ENCODE measurements at places on chromosomes 5 and 9. TPM values are rescaled to one million over a fixed set of nuclear protein-coding genes. Genes with fewer than 3 reads are reported as not detected.
A peak's percentile ranks its signal among the peaks of the same experiment; 100 is the strongest.

Gene ITGA2
- total RNA-seq: 0.31 TPM

Gene GDA
- 0.05 TPM for total RNA-seq

Gene CEL
- total RNA-seq: 0.67 TPM

Gene PCDHGA10
- total RNA-seq: 32.1 TPM

Gene BTNL8
- not detected for total RNA-seq

- no peak for DNase-seq
Measured at GRCh38 chr5:151047814-151048425, 27.5 kb downstream of the GPX3 start.

- DNase-seq: no peak
Measured at GRCh38 chr9:94717761-94718160, 8.7 kb upstream of the AOPEP start.

DNA sequence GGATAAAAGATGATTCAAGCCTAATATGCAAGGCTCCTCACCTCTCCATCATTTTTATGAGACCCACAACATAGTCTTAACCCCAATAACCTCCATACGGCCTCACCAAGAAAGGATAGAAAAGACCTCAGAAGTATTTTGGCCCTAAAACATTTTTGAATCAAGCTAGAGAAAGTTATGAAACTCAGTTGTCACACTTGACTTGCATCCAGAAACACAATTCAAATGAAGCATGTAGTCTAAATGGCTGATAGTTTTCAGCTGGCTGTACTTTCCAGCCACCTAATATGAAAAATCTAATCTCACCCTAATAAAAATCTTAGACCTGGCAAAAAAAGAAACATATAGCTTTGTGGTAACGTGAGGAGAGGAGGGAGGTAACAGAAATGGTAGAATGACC lies 116.1 kb downstream of the ARL15 start:
- DNase-seq: no peak

- DNase-seq: no peak
Measured at GRCh38 chr5:39941416-39941815, 516.6 kb upstream of the DAB2 start.

DNA sequence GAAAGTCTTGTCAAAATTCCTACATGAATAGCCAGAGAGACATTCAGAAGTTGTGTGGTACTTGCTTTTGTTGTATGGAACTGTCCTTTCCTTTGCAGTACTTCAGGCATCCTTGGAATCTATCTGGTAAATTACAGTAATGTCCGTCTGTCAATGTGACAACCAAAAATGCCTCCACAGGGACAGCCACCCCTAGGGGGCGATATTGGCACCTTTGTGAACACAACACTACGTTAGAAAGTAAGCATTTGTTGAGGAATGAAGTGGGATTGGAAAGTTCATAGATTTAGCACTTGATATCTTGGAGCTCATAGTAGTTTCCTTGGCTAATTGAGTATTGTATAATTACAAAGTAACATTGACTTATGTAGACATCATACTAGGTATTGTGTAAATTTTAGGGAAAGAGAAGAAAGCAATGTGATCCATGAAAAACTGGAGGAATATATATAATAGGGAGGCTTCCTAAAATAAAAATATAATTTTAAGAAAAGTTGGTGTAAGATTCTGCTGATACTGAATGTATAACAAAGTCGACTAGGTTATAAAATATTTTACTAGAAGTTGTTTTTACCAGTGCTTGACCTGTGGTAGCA lies 32.7 kb downstream of the TMEFF1 start:
- DNase-seq: peak; percentile 83

DNA sequence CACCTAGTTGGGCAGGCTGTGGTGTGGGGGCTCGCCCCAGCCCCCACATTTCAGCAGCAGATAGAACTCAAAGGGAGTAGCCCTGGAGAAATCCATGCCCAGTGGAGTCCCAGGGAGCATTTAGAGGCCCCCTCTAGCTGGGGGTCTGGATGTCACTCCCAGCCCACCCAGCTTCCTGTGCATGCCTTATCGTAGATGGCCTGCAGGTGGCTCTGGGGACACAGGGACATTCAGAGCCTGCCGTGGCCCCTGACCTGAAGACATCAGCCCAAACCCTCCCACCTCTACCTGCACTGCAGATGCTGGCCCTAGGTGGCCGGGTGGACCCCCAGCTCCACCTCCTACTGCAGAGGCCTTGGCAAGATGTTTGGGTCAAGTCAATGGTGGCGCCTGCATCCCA lies 49.0 kb upstream of the LMX1B start:
- no peak for DNase-seq

DNA sequence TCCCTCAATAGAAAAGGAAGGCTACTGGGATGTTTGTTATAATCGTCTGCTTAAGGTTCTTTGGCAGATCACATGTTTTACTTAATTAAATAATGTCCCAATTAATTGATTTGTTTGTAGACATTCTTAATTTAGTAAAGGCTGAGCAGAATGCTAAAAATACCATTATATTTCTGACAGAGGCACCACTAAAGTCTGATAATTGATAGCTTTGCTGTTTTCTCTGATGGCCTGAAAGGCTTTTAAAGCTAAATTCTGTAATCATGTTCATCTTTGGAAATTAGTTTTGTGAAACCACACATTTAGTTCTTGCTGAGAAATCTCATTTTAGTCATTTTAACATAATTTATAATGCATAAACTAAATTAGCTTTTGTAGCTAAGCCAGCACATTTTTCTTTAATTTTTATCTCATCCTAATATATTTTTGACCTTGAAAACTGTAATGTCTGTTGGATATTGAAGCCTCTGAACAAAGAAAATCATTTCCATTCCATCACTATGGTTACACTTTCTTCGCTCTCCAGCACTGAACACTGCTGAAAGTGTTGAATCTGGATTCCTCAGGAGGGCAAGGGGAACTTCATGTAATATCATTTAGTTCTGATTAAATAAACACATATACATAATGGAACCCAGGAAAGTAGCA lies 329.4 kb downstream of the ELAVL2 start:
- DNase-seq: no peak

GRCh38 chr5:150411245-150411979 lies 1.3 kb downstream of the CD74 start:
- DNase-seq: no peak

- DNase-seq: no peak
Measured at GRCh38 chr9:77965445-77966123, 66.0 kb downstream of the GNAQ start.

DNA sequence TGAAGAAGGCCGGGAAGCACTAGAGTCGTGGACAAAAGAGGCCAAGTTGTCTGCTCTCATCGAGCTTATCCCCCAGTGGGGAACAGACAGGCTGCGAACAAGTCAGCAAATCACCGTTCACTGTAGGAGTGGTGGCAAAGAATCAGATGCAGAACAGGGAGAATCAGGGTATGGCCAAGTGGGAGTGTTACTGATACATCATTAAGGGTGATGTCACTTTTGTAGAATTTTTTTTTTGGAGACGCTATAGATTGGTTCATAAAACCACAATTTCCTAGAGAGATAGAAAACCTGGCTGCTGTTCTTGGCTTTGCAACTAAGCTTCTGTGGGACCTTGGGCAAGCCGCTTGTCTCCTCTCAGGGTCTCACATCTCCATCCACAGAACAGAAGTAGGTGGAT lies 21.3 kb downstream of the SPRY4 start:
- DNase-seq: no peak

DNA sequence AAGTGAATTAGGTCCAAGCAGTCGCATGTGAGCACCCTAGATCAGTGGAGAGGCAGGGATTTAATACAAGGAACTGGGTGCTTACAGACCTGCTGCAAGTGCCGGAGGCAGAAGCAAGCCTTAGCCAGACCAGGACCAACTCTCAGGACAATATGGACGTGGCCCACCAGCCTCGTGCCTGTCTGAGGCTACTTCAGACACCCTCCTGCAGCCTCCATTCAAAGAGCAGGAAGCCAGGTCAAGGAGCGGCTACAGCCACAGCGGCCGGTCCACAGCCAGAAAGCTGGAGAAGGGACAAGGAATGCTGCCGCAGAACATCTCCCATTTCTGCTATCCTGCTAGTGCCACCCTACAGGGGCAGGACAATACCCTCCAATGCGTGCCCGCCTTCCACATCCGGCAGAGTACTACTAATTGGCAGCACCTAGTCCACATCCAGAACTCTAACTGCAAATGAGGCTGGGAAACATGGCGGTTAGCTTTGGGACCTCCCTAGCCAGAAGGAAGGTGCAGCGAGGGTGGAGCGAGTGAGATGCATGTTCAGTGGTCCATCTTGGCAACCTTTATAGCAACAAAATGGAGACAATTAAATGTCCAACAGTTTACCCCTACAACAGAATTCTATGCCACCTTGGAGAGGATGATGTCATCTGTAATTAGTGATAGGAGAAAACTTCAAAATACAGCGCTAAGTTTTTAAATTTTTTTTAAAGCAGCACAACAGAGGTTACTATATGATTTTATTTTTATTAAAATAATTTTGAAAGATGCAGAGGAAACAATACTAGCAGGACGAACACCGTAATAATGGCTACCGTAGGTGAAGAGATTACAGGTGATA lies 1.0 kb upstream of the ALDH1B1 start:
- no peak for DNase-seq

GRCh38 chr5:7610531-7611177 lies 214.7 kb downstream of the ADCY2 start:
- DNase-seq: no peak

DNA sequence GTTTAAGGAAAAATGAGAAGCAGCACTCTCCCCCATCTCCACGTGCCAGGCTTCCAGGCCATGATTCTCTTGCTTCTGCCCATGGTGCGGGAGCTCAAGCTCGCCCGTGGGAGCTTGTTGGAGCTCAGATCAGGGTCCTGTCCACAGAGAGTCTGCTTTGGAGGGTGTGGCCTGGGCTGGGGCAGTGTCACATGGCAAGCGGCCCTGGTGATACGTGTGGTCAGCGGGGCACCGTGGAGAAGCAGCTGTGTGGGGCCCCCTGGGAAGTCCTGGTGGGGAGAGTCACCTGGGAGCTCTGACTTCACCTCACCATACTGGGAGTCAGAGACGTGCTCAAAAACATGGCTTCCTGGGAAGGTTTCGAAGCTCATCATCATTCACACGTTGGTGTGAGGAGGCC lies 275.3 kb downstream of the GADD45G start:
- DNase-seq: no peak

DNA sequence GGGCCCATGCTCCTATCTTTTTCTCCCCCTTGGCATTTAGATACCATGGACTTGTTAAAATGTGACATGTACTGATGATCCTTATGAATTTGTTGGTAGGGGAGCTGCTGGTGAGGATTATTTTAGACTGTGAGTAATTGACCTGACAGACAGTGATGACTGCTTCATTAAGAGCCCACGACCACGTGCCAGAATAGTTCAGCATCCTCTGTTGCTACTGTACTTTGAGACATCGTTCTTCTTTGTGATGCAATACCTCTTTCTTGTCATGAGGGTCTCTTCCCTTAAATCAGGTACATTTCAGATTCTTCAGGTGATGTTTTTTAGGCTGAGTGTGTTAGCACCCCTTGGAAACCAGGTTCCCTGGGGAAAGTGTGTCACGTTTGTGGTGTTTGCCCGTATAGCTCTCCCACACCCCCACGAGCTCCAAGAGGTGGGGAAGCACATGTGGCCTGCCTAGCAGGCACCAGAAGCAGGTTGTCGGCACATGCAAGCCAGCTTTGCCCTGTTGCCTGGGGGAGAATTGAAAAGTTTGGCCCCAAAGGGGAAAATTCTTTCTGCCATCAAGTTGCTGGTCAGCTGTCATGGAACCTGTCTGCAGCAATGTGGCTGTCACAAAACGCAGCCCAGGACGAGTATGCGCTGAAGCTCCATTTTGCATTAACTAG lies 25.1 kb downstream of the QRFP start:
- DNase-seq: peak; percentile 68

DNA sequence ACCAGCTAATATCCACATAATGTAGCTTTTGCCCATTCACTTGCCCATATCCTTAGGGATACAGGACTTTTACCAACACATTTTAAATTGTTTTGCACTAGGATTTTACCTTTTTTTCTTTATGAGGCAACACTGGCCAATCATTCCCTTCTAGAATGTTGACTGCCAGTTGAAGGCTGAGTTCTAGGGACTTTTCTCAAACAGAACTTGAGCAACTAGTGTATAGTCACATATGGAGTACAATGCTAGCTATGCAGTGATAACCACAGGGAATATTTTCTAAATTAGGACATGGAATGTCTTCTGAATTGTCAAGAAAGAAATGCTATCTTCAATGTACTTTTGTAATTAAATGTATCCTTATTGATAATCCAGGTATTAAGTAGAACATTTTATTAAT lies 133.6 kb downstream of the OXCT1 start:
- DNase-seq: no peak

GRCh38 chr5:96776621-96777020 lies 31.1 kb downstream of the ERAP1 start:
- DNase-seq: no peak

DNA sequence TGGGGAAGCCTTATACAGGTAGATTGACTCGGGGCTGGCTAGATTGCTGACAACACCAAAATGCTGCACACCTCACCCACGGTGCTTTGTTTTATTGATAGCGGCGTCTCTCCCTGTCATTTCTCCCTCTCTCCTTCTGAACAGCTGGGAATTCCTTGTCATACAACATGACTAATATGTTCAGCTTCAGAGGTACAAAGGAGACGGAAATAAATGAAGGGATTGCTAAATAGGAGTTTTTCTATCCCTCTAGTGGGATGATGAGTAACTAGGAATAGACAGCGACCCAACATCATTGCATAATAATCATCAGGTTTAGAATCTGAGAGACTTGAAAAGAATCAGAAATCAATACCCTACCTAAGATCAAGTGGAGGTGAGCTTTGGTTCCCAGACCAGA lies 337.7 kb upstream of the PANK3 start:
- peak; percentile 5 for DNase-seq

- DNase-seq: peak; percentile 93
Measured at GRCh38 chr9:127336506-127337352, 60.2 kb upstream of the SLC2A8 start.

DNA sequence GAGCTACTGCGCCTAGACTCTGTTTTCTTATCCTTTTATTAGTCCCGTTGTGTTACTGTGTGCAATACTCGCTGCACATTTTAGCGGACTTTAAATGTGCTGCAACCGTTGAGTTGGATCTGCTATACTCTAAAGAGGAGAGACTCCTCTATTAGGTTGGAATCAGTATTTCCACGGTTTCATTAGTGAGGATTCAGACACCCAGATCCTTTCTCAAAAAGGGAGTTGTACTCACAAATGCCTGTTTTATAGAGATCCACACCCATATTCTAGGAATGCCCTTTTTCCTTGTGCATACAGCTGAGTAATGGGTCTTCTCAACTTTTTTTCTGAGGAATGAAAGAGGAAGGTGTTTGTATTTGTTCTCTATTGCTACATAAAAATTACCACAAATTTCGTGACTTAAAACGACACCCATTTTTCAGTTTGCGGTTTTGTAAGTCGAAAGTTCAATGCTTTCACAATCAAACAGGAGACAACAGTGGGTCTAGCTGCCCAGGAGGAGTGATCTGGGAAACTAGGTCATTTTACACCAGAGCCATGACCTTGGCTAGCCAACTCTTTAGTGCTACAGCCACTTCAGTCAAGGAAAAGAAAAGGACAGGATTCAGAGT lies 52.8 kb upstream of the SLC44A1 start:
- DNase-seq: no peak

GRCh38 chr5:140828362-140828737 lies 590 bp downstream of the PCDHA6 start:
- DNase-seq: no peak

- DNase-seq: no peak
Measured at GRCh38 chr9:112443200-112443599, 43.4 kb upstream of the KIAA1958 start.

GRCh38 chr5:94218374-94218773 lies 400.0 kb downstream of the KIAA0825 start:
- DNase-seq: peak; percentile 68

GRCh38 chr9:120267929-120268328 lies 312.0 kb downstream of the CDK5RAP2 start:
- DNase-seq: no peak

- no peak for DNase-seq
Measured at GRCh38 chr5:146516151-146516475, at the start of gene GPR151. TSS of gene GPR151 (minus strand) at chr5:146516190. CDS start at chr5:146516113, 77 bp downstream.

All from myocyte (in vitro differentiated cells).